ENCODE measurements at places on chromosomes 16 and 17. TPM values are rescaled to one million over a fixed set of nuclear protein-coding genes. Genes with fewer than 3 reads are reported as not detected.

Gene BAIAP3
- total RNA-seq: 0.21 TPM

Gene CRISPLD2
- total RNA-seq: 0.16 TPM

Gene HBQ1
- total RNA-seq: 0.62 TPM

Gene FLYWCH2
- total RNA-seq: 21.0 TPM

Gene PRSS8
- not detected for total RNA-seq

Gene PHKB
- 29.7 TPM for total RNA-seq

Gene CLDN7
- 0.21 TPM for total RNA-seq

Data from activated T-helper 2 cell treated with anti-CD3 and anti-CD28 coated beads, Interferon-gamma antibody, Interleukin-2, Interleukin-4, amounts not matched to agents 10 μg/mL and 5 μg/mL and 100 μg/mL, durations not matched to agents 14 hours and 24 hours and 36 hours (primary cell).